GM23338 (cell line): ENCODE measurements at places on chromosomes 2 and 18.

DNA sequence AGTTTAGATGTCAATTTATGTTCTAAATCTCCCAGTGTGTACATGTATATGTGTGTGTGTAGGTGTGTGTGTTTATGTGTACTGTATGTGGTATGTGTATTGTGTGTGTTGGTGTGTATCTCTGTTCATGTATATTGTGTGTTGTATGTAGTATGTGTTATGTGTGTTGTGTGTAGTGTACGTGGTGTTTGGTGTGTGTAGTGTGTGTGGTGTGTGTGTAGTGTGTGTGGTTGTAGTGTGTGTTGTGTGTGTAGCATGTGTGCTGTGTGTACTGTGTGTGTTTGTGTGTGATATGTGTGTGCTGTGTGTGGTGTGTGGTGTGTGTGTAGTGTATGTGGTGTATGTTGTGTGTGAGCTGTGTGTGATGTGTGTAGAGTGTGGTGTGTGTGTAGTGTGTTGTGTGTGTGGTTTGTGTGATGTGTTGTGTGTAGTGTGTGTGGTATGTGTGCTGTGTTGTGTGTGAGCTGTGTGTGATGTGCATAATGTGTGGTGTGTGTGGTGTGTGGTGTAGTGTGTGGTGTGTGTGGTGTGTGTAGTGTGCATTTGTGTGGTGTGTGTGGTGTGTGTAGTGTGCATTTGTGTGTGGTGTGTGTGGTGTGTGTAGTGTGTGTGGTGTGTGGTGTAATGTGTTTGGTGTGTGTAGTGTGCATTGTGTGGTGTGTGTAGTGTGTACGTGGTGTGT lies 5.2 kb upstream of the RTP5 start:
- DNase-seq: no peak

DNA sequence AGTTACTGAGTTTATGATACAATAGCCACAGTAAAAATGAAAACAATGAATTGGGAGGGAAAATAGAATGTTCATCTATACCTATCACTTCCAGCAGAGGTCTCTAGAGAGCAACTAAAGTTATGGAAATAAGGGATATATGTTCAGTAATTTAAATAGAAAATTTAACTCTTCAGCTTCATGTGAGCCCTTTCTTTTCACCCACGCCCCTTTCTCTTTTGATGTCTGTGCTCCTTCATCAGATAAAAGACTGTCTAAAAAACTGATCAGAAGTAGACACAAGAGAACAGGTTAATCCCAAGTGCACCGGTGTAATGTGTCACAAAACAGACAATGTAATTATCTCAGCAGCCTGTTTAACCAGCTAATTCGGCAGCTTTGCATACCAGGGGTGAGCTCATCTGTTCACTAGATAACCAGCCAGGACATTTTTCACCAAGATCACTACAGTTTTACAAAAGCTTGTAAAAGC lies 238.5 kb upstream of the ERBB4 start:
- peak; percentile 43 for DNase-seq

GRCh38 chr18:37422596-37422995 lies 143.0 kb downstream of the CELF4 start:
- no peak for DNase-seq

- DNase-seq: no peak
Observed at GRCh38 chr2:218983934-218984238, 1.1 kb downstream of the FEV start.

DNA sequence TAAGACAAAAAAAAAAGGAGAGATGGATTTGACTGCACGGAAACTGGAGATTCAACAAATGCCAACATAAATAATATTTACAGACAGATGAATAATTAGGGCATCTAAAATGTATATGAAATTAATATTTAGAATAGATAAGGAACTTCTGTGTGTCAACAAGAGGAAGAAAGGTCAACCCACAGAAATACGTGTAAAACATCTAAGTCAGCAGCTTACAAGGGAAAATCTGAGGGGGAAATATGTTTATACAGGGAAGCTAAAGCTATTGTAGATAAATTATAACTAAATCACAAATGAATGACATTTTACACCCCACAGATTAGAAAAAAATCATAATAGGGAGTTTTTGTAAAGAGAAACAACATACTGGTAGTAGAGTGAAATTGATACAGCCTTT lies 159.9 kb downstream of the PIEZO2 start:
- DNase-seq: no peak
